ENCODE measurements at places on chromosomes 11 and 22.

DNA sequence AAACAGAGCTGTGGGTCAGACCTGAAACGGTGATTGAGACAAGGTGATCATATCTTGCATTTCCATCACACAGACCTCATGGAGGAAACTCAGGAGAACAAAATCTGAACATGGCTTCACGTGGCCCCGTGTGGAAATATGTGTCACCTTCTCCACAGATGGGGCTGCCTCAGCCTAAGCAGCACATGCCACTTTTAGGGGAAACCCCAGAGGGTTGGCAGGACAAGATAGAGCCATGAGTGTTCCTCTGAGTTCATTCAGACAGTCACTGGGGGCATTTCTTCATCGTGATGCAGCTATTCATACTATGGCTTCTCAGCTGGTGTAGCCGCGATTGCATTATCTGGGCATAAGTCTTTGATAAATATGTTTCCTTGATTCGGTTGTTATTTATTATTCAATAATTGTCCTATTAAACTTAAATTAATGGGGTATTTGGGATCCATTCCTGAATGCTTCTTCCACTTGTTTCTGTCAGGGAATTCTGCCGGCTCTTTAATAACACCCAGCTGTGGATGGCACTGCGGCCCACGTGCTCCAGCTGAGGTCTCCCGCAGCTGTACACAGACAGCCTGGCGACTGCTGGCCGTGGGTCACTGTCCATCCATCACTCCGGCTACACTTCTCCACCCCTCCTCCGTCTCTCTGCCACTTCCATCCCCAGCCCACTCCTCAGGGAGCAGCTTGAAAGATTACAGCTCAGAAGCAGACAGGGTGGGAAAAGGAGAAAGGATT, 485.1 kb downstream of the OPCML start:
- no peak for DNase-seq

DNA sequence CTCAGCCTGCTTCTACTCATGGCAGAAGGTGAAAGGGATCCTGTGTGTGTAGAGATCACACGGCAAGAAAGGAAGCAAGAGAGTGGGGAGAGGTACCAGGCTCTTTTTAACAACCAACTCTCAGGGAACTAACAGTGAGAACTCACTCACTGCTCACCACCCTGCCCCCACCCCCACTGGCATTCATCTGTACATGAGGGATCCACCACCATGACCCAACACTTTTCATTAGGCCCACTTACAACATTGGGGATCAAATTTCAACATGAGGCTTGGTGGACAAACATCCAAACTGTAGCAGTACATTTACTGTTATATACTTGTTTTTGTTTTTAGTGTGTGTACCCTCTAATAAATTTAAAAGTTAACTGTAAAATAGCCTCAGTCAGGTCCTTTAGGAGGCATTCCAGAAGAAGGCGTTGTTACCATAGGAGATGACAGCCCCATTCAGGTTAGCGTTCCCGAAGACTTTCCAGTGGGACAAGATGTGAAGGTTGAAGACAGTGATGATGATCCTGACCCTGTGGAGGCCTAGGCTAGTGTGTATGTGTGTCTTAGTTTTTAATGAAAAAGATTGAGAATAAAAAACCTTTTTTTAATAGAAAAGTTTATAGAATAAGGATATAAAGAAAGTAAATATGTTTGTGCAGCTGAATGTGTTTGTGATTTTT, 11.3 kb downstream of the CUL5 start:
- DNase-seq = no peak

DNA sequence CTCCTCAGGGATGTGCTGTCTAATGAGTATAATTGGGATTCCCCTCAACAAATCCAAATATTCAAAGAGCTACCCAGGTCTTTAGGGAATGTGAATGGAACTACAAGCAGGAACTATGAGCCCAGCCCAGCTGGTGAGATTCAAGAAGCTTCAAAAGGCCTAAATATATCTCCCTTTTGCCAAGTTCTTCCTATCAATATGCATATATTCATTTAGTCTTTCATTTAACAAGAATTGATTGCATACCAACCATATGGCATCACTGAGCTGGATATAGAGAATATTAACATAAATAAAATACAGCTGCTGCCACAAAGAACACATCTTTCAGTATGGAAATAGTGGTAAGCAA, 58.9 kb upstream of the PRSS23 start:
- DNase-seq = no peak

GRCh38 chr11:36822829-36823228, 224.8 kb upstream of the RAG2 start:
- DNase-seq = no peak
